ENCODE measurements at places on chromosomes 7 and 10.

DNA sequence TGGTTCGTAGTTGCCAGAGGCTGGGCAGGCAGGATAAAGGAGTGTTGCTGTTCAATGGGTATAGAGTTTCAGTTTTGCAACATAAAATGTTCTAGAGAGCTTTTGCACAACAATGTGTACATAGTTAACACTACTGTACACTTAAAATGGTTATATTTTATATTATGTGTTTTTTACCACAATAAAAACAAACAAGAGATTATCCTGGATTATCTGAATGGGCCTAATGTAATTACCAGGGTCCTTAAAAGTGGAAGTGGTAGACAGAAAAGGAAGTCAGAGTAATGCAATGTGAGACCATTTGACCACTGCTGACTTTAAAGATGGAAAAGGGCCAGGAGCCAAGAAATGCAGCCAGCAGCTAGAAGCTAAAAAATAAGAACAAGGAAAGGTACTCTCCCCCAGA is 159.7 kb downstream of the SGMS1 start:
- no peak for DNase-seq

GRCh38 chr7:4799508-4800268 is 24.3 kb downstream of the AP5Z1 start:
- no peak for DNase-seq

- no peak for DNase-seq
These were observed 30.4 kb downstream of the MYPN start for GRCh38 chr10:68139448-68140272.

GRCh38 chr7:133056370-133057238 is 25.3 kb downstream of the CHCHD3 start:
- no peak for DNase-seq

GRCh38 chr10:78742730-78743615 is 325.8 kb upstream of the ZMIZ1 start:
- no peak for DNase-seq

- DNase-seq = peak; percentile 54
These were observed 783 bp downstream of the ANLN start for GRCh38 chr7:36390199-36391090.

- peak; percentile 44 for DNase-seq
These were observed 221.7 kb upstream of the LYZL1 start for GRCh38 chr10:29067161-29067560.

- no peak for DNase-seq
These were observed 100.1 kb downstream of the HIP1 start for GRCh38 chr7:75638594-75639070.

GRCh38 chr10:33260403-33261149 is 73.9 kb downstream of the NRP1 start:
- DNase-seq = no peak

- DNase-seq = no peak
These were observed 777.5 kb upstream of the POM121L12 start for GRCh38 chr7:52257890-52258289.

- no peak for DNase-seq
These were observed 1.5 kb upstream of the SKIDA1 start for GRCh38 chr10:21526860-21527597.

DNA sequence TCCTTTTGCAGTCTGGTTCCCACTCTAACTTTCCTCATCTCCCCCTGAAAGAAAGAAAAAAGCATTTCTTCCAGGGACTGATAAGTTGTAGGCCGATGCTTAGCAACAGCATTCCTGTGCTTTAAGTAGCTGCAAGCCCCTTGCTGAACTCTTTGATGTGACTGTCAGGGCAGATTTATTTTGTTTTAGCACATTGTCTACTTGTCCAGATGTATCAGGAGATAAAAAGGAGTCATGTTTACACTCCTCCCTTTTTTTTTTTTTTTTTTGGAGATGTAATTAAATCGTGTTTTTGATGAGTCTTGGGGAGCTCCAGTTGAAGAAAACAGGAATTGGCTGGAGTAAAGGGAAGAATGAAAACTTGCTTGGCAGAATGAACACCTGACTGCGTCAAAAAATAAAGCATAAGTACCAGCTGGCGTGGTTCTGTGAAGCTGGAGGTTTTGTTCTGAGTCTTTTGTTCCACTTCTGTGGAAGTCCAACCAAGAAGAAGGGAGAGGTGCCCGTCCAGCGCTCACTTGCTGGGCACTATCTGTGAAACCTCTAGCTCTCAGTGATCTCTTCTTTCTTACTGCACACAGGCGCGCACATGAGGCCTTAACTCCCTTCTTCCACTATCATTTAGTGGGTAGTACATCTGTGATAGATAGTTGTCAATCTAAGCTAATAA is 871.7 kb downstream of the LRMDA start:
- no peak for DNase-seq

GRCh38 chr10:119346095-119346832 is 138.9 kb downstream of the GRK5 start:
- no peak for DNase-seq
